Fibroblast of villous mesenchyme (primary cell): ENCODE measurements at places on chromosomes 7 and 10.
A peak's percentile ranks its signal among the peaks of the same experiment; 100 is the strongest.

- peak; percentile 7 for DNase-seq
These were observed 107.7 kb upstream of the MPP7 start for GRCh38 chr10:28410420-28411135.

DNA sequence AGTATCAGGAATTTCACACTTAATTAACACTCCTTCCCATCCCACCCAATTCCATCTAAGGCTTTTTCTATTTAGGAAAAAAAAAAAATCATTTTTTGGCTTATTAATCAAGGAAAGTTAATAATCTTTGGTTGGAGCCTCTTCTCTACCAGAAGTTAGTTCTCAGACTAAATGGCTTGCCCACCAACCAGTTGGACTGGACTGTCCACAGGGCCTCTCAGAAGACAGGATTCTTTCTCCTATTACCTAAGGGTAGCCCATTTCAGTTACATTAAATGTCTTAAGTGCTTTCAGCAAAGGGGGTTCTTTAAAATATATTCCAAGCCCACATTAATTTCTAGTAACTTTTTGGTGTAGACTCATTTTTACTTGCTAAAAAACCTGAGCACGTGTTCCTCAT, 35.2 kb downstream of the GLUD1 start:
- no peak for DNase-seq

- DNase-seq = no peak
These were observed 19.5 kb downstream of the AGR2 start for GRCh38 chr7:16785321-16785720.

GRCh38 chr10:81081887-81082620, 544.4 kb downstream of the SH2D4B start:
- DNase-seq = no peak

DNA sequence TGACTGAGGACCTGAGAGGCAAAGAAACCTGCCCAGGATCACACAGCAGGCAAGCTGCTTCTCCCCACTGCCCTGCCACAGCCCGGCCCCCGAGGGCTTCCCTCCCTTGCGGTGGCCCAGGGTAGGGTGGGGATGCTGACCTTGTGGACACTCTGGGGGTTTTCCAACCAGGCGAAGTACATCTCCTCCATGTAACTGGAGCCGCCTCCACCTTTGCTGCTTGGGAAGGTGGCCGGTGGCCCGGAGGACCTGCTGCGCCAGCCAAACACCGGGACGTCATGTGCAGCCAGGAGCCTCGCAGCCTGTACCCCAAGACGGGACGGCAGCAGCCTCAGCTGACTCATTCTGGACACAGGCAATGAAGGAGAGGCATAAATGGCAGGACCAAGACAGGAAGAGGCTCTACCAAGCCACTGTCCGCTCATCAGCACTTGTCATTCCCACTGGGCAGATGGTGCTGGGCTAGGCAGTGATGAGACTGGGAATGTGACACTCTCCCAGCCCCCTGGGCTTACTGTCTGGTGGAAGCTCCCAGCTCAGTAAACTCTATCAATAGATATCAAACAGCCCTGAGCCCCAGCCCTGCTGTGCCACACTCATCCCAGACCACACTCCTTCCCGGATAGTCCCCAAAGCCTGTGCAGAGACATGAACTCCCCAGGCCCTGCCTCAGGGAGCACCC, 3.7 kb downstream of the OGDHL start:
- no peak for DNase-seq

GRCh38 chr10:80949785-80950184, 412.1 kb downstream of the SH2D4B start:
- DNase-seq = no peak

DNA sequence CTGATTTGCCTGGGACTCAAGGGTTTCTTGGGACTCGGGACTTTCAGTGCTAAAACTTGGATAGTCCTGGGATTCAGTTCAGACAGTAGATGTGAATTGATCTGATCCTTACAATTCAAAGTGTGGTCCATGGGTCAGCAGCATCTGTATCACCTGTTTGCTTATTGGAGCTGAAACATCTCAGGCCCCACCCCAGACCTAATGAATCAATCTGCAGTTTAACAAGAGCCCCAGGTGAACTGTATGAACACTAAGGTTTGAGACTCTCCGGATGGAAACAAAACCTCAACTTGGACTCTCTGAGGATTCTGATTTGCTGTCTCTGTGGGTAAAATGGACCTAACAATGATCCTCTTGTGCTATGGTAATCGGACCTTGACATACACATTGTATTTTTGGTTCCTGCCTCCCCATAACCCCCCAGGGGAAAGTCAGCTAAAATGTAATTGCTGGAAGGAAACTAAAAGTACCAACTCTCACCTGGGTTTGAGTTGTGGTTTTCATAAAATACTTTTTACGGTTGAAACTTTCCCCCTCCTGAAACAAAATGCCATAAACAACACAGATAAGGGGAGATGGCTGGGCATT, 11.7 kb downstream of the CYP26A1 start:
- no peak for DNase-seq

DNA sequence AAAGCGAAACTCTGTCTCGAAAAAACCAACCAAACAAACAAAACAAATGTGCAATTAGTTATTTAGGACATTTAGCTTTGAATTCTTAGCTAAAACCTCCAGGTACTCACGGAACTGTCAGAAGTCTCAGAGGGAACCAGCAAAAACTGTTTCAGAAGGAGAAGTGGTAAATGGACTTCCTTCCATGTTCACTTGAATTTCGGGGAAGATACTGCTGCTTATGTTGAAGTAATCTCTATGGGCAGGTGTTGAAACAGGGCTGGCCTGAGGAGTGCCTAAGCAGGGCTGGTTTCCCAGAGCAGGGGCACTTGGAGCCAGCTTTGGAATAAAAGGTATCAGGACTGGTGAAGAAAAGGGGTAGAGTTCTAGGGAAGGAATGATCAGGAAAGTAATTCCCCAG, 2.4 kb upstream of the EXOC6 start:
- no peak for DNase-seq

GRCh38 chr7:117755136-117755535, 118.1 kb downstream of the CTTNBP2 start:
- no peak for DNase-seq

DNA sequence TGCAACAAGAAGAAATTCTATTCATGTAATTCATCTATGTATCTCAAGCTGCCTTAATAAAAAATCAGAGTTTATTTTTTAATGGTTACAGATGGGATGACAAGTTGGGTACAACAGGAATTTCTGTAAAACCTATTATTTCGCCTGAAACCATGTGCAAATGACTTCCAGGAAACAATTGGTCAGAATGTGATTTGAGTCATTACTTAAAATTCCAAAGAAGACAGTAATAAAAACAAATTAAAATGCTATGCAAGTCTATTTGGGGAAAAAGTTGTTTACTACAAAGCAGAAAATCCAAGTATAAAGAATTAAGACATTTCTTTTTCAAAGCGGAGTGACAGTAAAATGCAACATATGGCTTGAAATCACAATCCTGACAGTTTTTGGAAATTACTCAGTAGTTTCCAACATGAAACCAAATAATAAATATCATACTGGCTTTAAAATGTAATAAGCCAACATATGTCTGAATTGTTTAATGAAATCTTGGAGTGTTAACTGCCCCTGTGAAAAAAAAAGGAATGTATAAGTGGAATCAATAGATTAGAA, 41.5 kb upstream of the SEMA3C start:
- no peak for DNase-seq

DNA sequence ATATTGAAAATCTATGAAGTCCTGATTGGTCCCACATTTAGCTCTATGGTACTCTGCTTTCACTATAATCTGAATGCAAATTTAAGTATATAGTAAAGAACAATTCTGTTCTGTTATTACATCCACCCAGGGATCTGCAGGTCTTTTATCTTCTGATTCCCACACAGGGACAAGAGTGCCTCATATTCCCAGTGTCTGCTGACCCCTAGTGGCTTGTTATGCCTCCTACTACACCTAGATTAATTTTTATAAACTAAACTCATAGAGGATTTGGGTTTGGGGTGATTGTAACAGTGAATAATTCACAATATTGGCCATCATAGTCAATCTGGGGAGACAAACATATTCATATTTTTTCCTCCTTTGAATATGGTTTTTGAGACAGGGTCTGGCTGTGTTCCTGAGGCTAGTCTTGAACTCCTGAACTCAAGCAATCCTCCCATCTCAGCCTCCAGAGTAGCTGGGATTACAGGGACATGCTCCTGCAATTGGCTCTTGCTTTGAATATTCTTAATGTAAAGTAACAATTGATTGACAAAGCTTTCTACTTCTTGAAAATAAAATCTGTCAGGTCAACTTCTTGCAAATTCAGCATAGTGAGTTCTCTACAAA, 282.1 kb downstream of the KCND2 start:
- peak; percentile 66 for DNase-seq

GRCh38 chr10:59126991-59127390, 49.5 kb upstream of the PHYHIPL start:
- no peak for DNase-seq

- no peak for DNase-seq
These were observed 27.5 kb downstream of the SH2B2 start for GRCh38 chr7:102313997-102314780.

- peak; percentile 74 for DNase-seq
These were observed 478 bp upstream of the ZNF22 start for GRCh38 chr10:45000138-45000751.

- DNase-seq = no peak
These were observed 90.5 kb upstream of the PLXNA4 start for GRCh38 chr7:132666774-132667172.

GRCh38 chr7:114930829-114931655, 9.1 kb downstream of the MDFIC start:
- DNase-seq = peak; percentile 33

DNA sequence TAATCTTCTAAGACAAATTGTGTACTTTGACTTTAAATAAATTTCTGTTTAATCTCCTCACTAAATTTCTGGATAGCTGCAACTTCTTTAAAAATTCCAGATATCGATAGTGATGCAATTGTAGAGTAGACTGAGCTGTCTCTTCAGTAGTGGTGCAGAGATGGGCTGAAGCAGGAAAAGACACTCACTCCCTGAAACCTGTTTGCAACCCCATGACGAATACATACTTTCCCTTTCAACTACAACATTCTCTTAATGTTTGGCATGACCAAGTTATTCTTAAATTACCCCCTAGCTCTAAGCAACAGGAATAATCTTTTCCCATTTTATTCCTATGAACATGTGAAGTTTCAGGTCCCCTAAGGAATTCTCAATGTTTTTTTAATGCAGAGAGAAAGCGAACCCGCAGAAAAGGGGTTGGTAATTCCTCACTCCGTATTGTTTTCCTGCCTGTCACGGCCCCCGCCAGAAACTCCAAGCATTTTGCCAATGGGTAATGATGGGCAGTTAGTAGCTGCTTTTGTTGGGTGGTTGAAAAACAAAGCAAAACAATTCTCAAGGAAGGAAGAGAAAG, 1.3 kb downstream of the THSD7A start:
- no peak for DNase-seq

GRCh38 chr7:29331163-29331562, 136.6 kb downstream of the CHN2 start:
- no peak for DNase-seq

- DNase-seq = no peak
These were observed 40.8 kb downstream of the ANXA8 start for GRCh38 chr10:47443145-47443544.

- DNase-seq = no peak
These were observed 81.6 kb downstream of the ETV1 start for GRCh38 chr7:13907831-13908230.

GRCh38 chr10:13970957-13971353, 359.8 kb downstream of the FRMD4A start:
- no peak for DNase-seq

DNA sequence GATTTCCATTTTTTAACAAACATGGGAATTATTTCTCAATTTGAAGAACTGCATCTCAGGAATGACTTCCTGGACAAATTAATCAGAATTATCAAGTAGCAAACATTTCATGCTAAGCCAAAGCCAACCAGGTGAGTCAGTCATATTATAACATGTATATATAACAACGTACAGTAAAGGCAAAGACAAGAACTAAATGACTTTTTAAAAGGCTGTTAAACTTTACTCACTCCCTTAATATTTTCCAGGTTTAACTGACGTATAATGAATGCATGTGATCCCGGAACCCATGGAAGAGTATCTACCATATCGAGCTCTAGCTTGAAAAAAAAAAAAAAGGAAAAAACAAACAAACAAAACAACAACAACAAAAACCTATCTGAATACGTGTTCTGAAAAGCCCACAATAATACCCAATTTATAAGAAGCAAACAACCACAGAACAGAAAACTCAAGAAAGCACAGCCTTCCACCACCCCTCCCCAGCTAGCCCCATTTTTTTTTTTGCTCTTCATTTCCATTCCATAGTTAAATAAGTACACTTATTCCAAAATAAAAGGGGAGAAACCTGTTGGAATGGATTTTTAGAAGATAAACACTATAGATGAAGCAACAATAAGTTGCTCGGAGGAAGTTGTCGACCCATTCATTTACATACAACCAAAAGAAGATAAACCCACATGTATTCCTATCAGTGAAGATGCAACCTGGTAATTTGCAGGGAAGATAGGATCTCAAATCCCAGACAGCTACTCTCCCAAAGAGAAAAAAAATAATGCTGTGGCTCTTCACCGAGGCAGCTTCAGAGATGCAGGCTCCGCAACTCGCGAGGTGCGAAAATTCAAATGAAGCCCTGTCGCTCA, 537 bp downstream of the NAPEPLD start:
- DNase-seq = peak; percentile 21

- DNase-seq = no peak
These were observed 293.2 kb downstream of the GRID1 start for GRCh38 chr10:86073199-86073977.

DNA sequence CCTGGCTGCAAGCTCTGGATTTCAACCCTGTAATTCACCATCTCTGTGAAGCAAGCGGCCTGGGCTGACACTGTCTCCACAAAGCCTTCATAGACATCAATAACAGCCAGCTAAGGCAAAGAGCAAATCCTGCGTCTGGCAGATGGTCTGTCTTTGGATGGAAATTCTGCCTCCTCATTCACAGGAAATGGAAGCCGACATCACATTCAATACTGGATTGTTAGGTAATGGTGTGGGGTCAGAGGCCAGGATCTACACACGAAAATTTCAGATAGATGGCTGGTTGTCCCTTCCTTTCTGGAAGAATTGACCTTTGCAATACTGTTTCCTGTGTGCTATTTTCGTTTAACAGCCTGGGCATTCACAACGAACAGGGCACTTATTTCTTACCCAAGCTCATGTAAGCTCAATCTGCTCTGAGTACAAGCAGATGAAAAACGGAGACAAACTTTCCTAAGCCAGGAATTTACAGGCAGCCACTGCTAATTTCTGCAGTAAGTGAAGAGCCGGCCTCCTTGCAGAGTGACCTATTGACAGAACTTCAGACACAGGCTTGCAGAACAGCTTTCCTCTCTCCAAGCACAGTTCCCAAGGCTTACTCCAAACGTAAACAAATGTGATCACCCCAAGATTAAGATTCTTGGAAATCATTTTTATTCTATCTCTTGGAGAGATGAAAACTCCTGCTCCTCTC, 3.1 kb upstream of the ADAM12 start:
- peak; percentile 72 for DNase-seq

DNA sequence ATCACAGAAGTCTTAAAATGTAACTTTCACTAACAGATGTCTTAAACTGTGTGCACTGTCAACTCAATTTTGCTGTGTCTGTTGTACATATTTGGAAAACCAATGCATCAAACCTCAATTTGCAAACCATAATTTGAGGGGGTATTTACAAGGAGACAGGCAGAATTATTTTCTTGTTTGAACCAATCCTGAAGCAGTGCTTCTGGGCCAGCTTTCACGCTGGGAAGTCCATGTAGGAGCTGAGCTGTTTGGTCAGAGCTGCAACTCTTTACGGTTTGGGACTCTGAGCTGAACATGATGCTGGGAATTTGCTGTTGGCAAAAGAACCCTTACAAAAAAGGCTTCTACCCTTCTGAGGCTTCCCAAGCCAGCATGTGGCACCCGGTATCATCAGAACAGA, 43.2 kb upstream of the EPC1 start:
- DNase-seq = no peak
